A549 treated with ZK216348 at 1 μM for 4 hours (cell line): ENCODE measurements at places on chromosomes 1 and 21. TPM values are rescaled to one million over a fixed set of nuclear protein-coding genes. Genes with fewer than 3 reads are reported as not detected.

LCE5A gene
- total RNA-seq, result not detected in 5 replicates

NEK2 gene
- 41.4 to 47.4 TPM (median 43.7 TPM) in 5 replicates for total RNA-seq

GJA9 gene
- total RNA-seq, result not detected in 5 replicates

RNU1-1 gene
- total RNA-seq, result not detected in 5 replicates

PADI3 gene
- total RNA-seq, result 0.99 to 1.4 TPM (median 1.3 TPM) in 5 replicates

NBPF10 gene
- 0.55 to 0.85 TPM (median 0.67 TPM) in 5 replicates for total RNA-seq

TPTE gene
- total RNA-seq, result not detected in 5 replicates

PWP2 gene
- total RNA-seq, result 1.2 to 3.7 TPM (median 2.2 TPM) in 5 replicates

IGSF9 gene
- total RNA-seq, result 0.12 to 0.33 TPM (median 0.29 TPM) in 5 replicates

TRIM58 gene
- not detected in 5 replicates for total RNA-seq

TMEM234 gene
- 8.1 to 10.7 TPM (median 10.5 TPM) in 5 replicates for total RNA-seq

GJA8 gene
- total RNA-seq, result not detected in 5 replicates

LCE2C gene
- total RNA-seq, result not detected in 5 replicates

GJB5 gene
- total RNA-seq, result 0.16 to 0.28 TPM (median 0.19 TPM) in 3 of 5 replicates, not detected in the others

SUMO3 gene
- total RNA-seq, result 47.7 to 70.0 TPM (median 65.5 TPM) in 5 replicates

FAM229A gene
- total RNA-seq, result 2.0 to 4.7 TPM (median 4.0 TPM) in 5 replicates

POLR3C gene
- 33.2 to 36.2 TPM (median 34.6 TPM) in 5 replicates for total RNA-seq

CCDC27 gene
- not detected in 5 replicates for total RNA-seq

S100A7A gene
- not detected in 5 replicates for total RNA-seq

PPP2R5A gene
- total RNA-seq, result 15.9 to 28.0 TPM (median 23.6 TPM) in 5 replicates

KCNK2 gene
- total RNA-seq, result 0.11 to 0.45 TPM (median 0.16 TPM) in 3 of 5 replicates, not detected in the others

SPRR3 gene
- not detected in 5 replicates for total RNA-seq

DEDD gene
- 24.5 to 35.9 TPM (median 32.3 TPM) in 5 replicates for total RNA-seq

GRIK3 gene
- total RNA-seq, result not detected in 5 replicates

S100A4 gene
- 1,529 to 1,824 TPM (median 1,687 TPM) in 5 replicates for total RNA-seq

UBL4B gene
- total RNA-seq, result not detected in 5 replicates

ATG4C gene
- total RNA-seq, result 2.4 to 5.8 TPM (median 4.8 TPM) in 5 replicates

SNX7 gene
- total RNA-seq, result 20.5 to 43.0 TPM (median 24.6 TPM) in 5 replicates

AHCYL1 gene
- 43.5 to 60.0 TPM (median 49.5 TPM) in 5 replicates for total RNA-seq

IGSF3 gene
- 14.3 to 23.2 TPM (median 19.3 TPM) in 5 replicates for total RNA-seq

TRIM46 gene
- 1.0 to 3.1 TPM (median 1.8 TPM) in 5 replicates for total RNA-seq

HEATR1 gene
- 20.3 to 28.4 TPM (median 25.0 TPM) in 5 replicates for total RNA-seq

RSPO1 gene
- total RNA-seq, result 0.09 to 0.13 TPM (median 0.12 TPM) in 4 of 5 replicates, not detected in the other

FOXD2 gene
- total RNA-seq, result 0.34 to 0.73 TPM (median 0.54 TPM) in 5 replicates

PLPPR4 gene
- total RNA-seq, result not detected in 5 replicates

CNR2 gene
- not detected in 5 replicates for total RNA-seq

ANP32E gene
- 34.7 to 90.7 TPM (median 46.0 TPM) in 5 replicates for total RNA-seq

PAQR6 gene
- total RNA-seq, result 2.9 to 5.5 TPM (median 3.4 TPM) in 5 replicates

ETNK2 gene
- 4.6 to 8.1 TPM (median 6.6 TPM) in 5 replicates for total RNA-seq

EGLN1 gene
- total RNA-seq, result 41.0 to 83.3 TPM (median 54.9 TPM) in 5 replicates
